Activated CD4-positive, alpha-beta memory T cell treated with anti-CD3 and anti-CD28 coated beads for 36 hours (primary cell): ENCODE measurements at places on chromosomes 13 and 19. TPM values are rescaled to one million over a fixed set of nuclear protein-coding genes. Genes with fewer than 3 reads are reported as not detected.

- H3K36me3 ChIP-seq: no peaks in the 10 kb centered on the region
- H3K4me1 ChIP-seq: no peaks in the 10 kb centered on the region
- DNase-seq: no peak
- no peaks in the 10 kb centered on the region for H3K27me3 ChIP-seq
These were observed 272.8 kb downstream of the OLFM4 start for GRCh38 chr13:53301449-53301848.

GRCh38 chr13:79457948-79458347, 23.0 kb upstream of the NDFIP2 start:
- no peaks in the 10 kb centered on the region for H3K27me3 ChIP-seq
- peaks cover 52% of the 10 kb centered on the region for H3K4me1 ChIP-seq
- peak; percentile 54 for DNase-seq
- no peaks in the 10 kb centered on the region for H3K36me3 ChIP-seq
- peak overlapping the region; percentile 13 for H3K27ac ChIP-seq
- no peak overlapping the region for H3K4me3 ChIP-seq

DNA sequence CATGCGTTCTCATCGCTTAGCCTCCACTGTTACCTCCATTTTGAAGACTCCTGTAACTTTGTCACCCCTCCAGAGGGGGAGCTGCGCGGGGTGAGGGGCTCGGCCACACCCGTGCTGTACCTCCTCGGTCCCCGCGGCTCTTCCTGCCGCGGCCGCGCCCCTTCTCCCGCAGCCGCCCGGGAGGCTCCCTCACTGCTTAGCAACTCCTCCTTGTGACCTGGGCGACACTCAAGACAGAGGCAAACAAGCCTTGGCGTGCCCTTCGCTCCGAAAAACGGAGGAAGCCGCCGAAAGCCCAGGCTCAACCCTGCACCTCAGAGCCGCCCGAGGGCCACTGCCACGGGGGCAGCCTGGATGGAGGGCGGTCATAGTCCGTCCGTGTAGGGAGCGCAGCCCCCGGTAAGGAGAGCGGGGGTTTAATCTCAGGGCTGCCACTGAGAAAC, 494.3 kb downstream of the FOXO1 start:
- H3K36me3 ChIP-seq: no peaks in the 10 kb centered on the region
- no peak overlapping the region for H3K27ac ChIP-seq
- no peaks in the 10 kb centered on the region for H3K27me3 ChIP-seq
- no peak for DNase-seq

- no peaks in the 10 kb centered on the region for H3K27me3 ChIP-seq
- DNase-seq: no peak
- H3K4me1 ChIP-seq: no peaks in the 10 kb centered on the region
- H3K27ac ChIP-seq: no peak overlapping the region
- no peaks in the 10 kb centered on the region for H3K36me3 ChIP-seq
These were observed 1599.1 kb downstream of the PCDH9 start for GRCh38 chr13:65631078-65631477.

FUT1 gene
- total RNA-seq: 0.40 TPM

GRCh38 chr19:55197528-55197927, 11.8 kb downstream of the PTPRH start:
- H3K27me3 ChIP-seq: peaks cover 7% of the 10 kb centered on the region
- no peaks in the 10 kb centered on the region for H3K4me1 ChIP-seq
- no peak for DNase-seq
- no peak overlapping the region for H3K4me3 ChIP-seq

DNA sequence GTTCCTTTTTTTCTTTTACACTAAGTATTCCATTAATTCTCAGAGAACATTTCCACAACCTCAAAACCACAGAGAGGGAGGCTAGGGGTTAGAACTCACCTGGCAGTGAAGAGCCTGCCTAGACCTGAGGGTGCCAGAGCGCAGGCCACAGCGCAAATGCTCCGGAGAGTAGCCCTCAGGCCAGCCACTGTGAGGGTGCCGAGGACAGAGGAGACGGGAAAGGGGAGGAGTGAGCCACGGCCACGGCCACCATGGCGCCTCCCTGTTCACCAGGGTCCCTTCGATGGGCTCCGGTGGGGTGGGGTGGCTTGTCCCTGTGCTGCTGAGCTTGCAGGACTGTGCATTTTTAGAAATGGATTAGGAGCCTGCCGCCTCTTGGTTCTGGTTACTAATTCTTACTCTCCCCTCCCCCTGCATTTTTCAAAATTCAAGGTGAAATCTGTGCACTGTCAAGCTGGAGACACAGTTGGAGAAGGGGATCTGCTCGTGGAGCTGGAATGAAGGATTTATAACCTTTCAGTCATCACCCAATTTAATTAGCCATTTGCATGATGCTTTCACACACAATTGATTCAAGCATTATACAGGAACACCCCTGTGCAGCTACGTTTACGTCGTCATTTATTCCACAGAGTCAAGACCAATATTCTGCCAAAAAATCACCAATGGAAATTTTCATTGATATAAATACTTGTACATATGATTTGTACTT, 58.8 kb downstream of the GGACT start:
- DNase-seq: no peak
- no peak overlapping the region for H3K27ac ChIP-seq
- H3K4me1 ChIP-seq: no peaks in the 10 kb centered on the region
- no peak overlapping the region for H3K4me3 ChIP-seq
- H3K27me3 ChIP-seq: no peaks in the 10 kb centered on the region

DNA sequence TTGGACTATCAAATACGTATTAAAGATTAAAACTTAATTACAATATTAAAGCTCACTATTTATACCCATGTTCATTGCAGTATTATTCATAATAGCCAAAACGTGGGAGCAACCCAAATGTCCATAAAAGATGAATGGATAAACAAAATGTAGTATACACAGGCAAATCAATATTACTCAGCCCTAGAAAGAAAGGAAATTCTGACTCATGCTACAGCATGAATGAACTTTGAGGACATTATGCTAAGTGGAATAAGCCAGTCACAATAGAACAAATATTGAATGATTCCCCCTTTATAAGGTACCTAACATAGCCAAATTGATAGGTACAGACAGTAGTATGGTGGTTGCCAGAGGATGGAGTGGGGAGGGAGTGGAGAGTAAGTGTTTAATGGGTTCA, 457.3 kb downstream of the FGF14 start:
- no peaks in the 10 kb centered on the region for H3K4me1 ChIP-seq
- DNase-seq: no peak
- H3K4me3 ChIP-seq: no peak overlapping the region

ANKRD24 gene
- total RNA-seq: 1.7 TPM

ZNF814 gene
- total RNA-seq: 10.4 TPM

MAP4K1 gene
- 205 TPM for total RNA-seq
